ENCODE measurements at places on chromosomes 2 and 18.
A peak's percentile ranks its signal among the peaks of the same experiment; 100 is the strongest.

GRCh38 chr18:9796935-9797549 is 88.7 kb upstream of the TXNDC2 start:
- no peaks in the 10 kb centered on the region for H3K36me3 ChIP-seq
- H3K27ac ChIP-seq = no peak overlapping the region
- no peaks in the 10 kb centered on the region for H3K27me3 ChIP-seq
- no peak for DNase-seq

DNA sequence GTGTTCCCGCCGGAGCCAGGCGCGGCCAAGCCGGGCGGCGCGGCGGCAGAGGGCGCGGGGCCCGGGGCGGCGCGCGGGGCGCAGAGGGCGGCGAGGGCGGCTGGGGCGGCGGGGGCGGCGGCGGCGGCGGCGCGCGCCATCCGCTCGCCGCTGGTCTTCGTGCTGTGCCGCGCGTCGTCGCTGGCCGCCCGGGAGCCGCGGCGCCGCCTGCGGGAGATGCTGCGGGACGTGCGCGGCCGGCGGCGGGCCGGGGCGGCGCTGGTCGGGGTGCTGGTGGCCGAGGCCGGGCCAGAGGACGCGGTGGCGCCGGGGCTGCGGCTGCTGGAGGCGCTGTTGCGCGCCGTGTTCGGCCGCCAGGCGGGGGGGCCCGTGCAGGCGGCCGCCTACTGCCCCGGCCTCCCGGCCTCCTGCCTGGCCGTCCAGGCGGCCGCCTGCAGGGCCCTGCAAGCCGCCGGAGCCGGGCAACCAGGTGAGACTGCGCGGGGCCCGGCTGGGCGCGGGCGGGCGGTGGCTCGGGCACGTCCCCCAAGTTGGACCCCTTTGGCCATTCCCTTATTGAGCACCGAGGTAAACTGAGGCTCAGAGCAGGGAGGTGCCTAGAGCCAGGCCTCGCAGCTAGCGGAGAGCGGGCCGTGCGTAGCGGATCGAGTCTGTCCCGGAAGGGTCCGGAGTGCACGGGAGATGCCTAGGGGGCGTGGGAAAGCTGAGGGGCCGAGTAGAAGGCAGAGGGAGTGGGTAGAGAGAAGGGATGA is 584 bp downstream of the C2orf72 start:
- peak overlapping the region; percentile 77 for H3K4me3 ChIP-seq
- no peaks in the 10 kb centered on the region for H3K36me3 ChIP-seq

GRCh38 chr2:75431763-75432162 is 129.0 kb downstream of the EVA1A start:
- no peak overlapping the region for H3K4me3 ChIP-seq
- H3K4me1 ChIP-seq = peaks cover 48% of the 10 kb centered on the region
- no peak overlapping the region for H3K27ac ChIP-seq
- DNase-seq = no peak

- DNase-seq = no peak
- no peaks in the 10 kb centered on the region for H3K27me3 ChIP-seq
- H3K36me3 ChIP-seq = no peaks in the 10 kb centered on the region
- no peak overlapping the region for H3K4me3 ChIP-seq
- H3K4me1 ChIP-seq = peaks cover 19% of the 10 kb centered on the region
Measured at GRCh38 chr18:1213126-1213525, 308.5 kb downstream of the ADCYAP1 start.

GRCh38 chr18:13610555-13611141 is 115.7 kb downstream of the FAM210A start:
- DNase-seq = no peak

- H3K4me1 ChIP-seq = peaks cover 16% of the 10 kb centered on the region
- H3K27me3 ChIP-seq = no peaks in the 10 kb centered on the region
- peak; percentile 32 for DNase-seq
- H3K27ac ChIP-seq = no peak overlapping the region
Measured at GRCh38 chr2:158191076-158191895, 89.6 kb downstream of the UPP2 start.

GRCh38 chr2:102489646-102490045 is 16.6 kb downstream of the SLC9A4 start:
- H3K27me3 ChIP-seq = no peaks in the 10 kb centered on the region
- H3K36me3 ChIP-seq = no peaks in the 10 kb centered on the region
- DNase-seq = peak; percentile 16
- no peak overlapping the region for H3K4me3 ChIP-seq
- no peak overlapping the region for H3K27ac ChIP-seq

GRCh38 chr2:121205321-121205942 is 79.6 kb downstream of the TFCP2L1 start:
- H3K36me3 ChIP-seq = no peaks in the 10 kb centered on the region
- no peaks in the 10 kb centered on the region for H3K27me3 ChIP-seq
- no peak for DNase-seq
- H3K27ac ChIP-seq = no peak overlapping the region

- no peak overlapping the region for H3K4me3 ChIP-seq
- DNase-seq = no peak
- H3K27me3 ChIP-seq = no peaks in the 10 kb centered on the region
Measured at GRCh38 chr2:188187726-188188125, 103.9 kb upstream of the GULP1 start.

GRCh38 chr2:50752237-50752636 is 279.7 kb downstream of the NRXN1 start:
- H3K4me1 ChIP-seq = no peaks in the 10 kb centered on the region
- no peak overlapping the region for H3K27ac ChIP-seq
- no peak for DNase-seq
- no peak overlapping the region for H3K4me3 ChIP-seq

GRCh38 chr2:197184959-197185586 is 125.5 kb downstream of the ANKRD44 start:
- no peaks in the 10 kb centered on the region for H3K36me3 ChIP-seq
- H3K4me1 ChIP-seq = no peaks in the 10 kb centered on the region
- no peaks in the 10 kb centered on the region for H3K27me3 ChIP-seq
- DNase-seq = no peak

DNA sequence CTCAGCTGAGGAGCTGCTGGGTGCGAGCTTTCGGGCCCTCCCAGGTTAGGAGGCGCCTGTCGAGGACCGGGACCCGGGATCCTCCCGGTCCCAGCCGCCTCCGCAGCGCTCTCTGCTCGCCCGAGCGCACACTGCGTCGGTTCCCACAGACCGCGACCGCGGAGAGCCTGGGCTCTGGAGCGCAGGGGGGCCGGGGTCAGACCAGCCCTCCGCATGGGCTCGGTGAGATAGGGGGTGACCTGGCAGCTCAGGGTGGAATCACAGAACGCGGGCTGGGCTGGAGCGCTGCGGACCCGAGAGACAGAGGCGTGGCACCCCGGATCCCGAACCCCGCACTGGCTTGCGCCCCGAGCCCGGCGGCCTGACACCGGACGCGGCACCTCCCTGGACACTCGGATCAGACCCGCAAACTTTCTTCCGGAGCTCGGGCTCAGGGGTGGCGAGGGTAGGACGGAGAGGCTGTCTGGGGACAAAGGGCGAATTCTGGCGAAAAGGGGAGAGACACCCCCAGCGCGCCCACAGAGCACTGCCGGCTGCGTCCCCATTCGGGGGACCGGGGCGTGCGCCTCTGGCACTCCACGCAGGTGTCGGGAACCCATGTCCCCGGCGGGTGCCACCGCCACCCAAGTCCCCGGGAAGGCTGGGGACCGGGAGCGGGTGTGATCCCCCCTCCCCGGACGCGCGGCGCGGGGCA is 612 bp downstream of the DIPK1C start:
- H3K36me3 ChIP-seq = no peaks in the 10 kb centered on the region
- no peak overlapping the region for H3K27ac ChIP-seq
- H3K27me3 ChIP-seq = peaks cover 60% of the 10 kb centered on the region
- peak; percentile 54 for DNase-seq
- H3K4me1 ChIP-seq = peaks cover 5% of the 10 kb centered on the region
- H3K4me3 ChIP-seq = peak overlapping the region; percentile 77

- H3K4me1 ChIP-seq = peaks cover 11% of the 10 kb centered on the region
- H3K27ac ChIP-seq = peak overlapping the region; percentile 91
- 0 out of 2 replicates have a peak overlapping the region, but pooled peaks have one; percentile 8 for H3K4me3 ChIP-seq
- peak; percentile 88 for DNase-seq
- no peaks in the 10 kb centered on the region for H3K36me3 ChIP-seq
Measured at GRCh38 chr2:61582165-61582564, 44.0 kb upstream of the XPO1 start.

DNA sequence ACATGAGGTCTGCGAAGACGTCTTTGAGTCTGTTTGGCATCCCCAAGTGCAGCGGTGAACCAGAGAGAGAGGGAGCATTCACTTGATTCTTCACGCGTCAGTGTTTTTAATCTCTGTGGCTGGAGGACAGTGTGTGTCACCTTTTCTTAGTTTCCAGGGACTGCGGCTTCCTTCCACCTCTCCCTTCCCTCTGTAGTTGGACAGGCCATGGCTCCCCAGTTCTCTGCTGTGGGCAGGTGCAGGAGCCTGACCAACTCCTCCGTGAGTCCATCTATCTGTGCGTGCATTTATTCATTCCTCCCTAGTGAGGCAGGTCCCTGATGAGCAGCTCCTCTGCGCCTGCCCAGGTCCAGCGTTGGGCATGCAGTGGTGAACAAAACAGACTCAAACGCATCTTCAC is 42.9 kb downstream of the AGAP1 start:
- no peaks in the 10 kb centered on the region for H3K36me3 ChIP-seq
- H3K27ac ChIP-seq = no peak overlapping the region
- H3K4me1 ChIP-seq = peaks cover 7% of the 10 kb centered on the region
- no peak for DNase-seq
- no peak overlapping the region for H3K4me3 ChIP-seq

- peak overlapping the region; percentile 42 for H3K27ac ChIP-seq
- H3K4me3 ChIP-seq = no peak overlapping the region
- peaks cover 83% of the 10 kb centered on the region for H3K4me1 ChIP-seq
- H3K27me3 ChIP-seq = no peaks in the 10 kb centered on the region
- DNase-seq = no peak
Measured at GRCh38 chr2:36379710-36380448, 24.3 kb downstream of the CRIM1 start.

- no peak overlapping the region for H3K4me3 ChIP-seq
- DNase-seq = no peak
- H3K4me1 ChIP-seq = peaks cover 18% of the 10 kb centered on the region
Measured at GRCh38 chr2:24336811-24337210, 23.5 kb downstream of the ITSN2 start.

- no peaks in the 10 kb centered on the region for H3K36me3 ChIP-seq
- no peak overlapping the region for H3K4me3 ChIP-seq
- DNase-seq = peak; percentile 46
- H3K27me3 ChIP-seq = no peaks in the 10 kb centered on the region
- H3K4me1 ChIP-seq = no peaks in the 10 kb centered on the region
Measured at GRCh38 chr18:79200546-79201268, 131.5 kb downstream of the ATP9B start.

GRCh38 chr2:23926290-23926749 is 603 bp downstream of the ATAD2B start:
- DNase-seq = peak; percentile 65
- H3K27ac ChIP-seq = peak overlapping the region; percentile 87
- peak overlapping the region; percentile 94 for H3K4me3 ChIP-seq
- H3K4me1 ChIP-seq = peaks cover 8% of the 10 kb centered on the region

- peaks cover 3% of the 10 kb centered on the region for H3K36me3 ChIP-seq
- peaks cover 27% of the 10 kb centered on the region for H3K4me1 ChIP-seq
- no peak overlapping the region for H3K27ac ChIP-seq
- no peak for DNase-seq
- peaks cover 24% of the 10 kb centered on the region for H3K27me3 ChIP-seq
- peak overlapping the region; percentile 91 for H3K4me3 ChIP-seq
Measured at GRCh38 chr2:37324536-37324785, 172 bp downstream of the PRKD3 start.

DNA sequence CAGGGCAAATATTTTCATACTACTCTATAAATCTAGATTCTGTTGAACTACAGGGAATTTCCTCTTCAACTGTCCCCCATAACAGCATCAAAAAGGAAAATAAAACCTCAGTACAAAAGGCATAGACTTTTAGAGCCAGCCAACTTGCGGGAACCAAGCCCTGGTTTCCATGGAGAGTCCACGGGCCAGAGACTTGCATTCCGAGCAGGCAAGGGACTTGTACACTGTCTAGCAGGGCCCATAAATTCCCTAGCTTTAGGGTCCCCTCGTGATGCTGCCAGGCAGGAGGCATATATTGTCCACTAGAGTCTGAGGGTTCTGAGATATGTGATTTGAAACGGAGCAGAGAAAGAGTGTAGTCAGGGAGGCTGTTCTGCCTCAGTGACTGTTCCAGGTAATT is 153.1 kb upstream of the SLC14A2 start:
- no peak for DNase-seq
- no peak overlapping the region for H3K4me3 ChIP-seq
- H3K4me1 ChIP-seq = no peaks in the 10 kb centered on the region

DNA sequence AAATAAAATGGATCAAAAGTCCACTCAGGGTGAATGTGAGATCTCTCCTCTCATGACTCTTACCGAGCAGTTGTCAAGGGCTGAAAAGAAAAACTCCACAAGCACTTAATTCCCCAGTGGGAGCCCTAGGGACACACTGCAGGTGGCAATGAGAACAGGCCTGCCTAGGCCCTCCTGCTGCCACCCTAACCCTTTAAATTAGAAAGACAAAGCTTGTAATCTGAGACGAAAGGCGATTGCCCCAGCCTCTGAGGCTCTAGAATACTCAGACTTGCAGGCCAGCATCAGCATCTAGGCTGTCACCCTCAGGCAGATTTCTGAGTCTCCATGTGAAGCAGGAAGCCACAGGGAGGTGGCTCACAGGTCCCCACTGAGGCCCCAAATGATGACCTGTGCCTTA is 457.0 kb upstream of the MYT1L start:
- peak overlapping the region; percentile 87 for H3K27ac ChIP-seq
- peak; percentile 89 for DNase-seq
- no peak overlapping the region for H3K4me3 ChIP-seq
- no peaks in the 10 kb centered on the region for H3K27me3 ChIP-seq
- H3K4me1 ChIP-seq = peaks cover 17% of the 10 kb centered on the region

DNA sequence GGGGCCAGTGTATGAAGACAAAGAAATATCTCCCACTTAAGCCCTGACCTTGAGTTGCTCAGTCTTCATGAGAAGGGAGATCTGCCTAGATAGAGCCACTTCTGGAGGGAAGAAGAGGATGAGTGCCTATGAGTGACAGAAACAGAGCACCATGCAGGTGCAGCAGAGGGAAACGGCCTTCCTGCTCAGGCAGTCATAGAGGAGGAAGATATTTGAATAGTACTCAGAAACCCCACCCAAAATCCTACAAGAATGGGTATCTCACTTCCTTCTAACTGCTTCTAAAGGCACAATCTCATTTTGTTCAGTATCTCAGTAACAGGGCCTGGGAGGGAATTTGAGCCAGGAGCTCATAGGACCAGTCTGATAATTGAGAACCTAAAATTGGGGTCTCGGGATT is 339.3 kb downstream of the ALK start:
- no peaks in the 10 kb centered on the region for H3K36me3 ChIP-seq
- no peak overlapping the region for H3K27ac ChIP-seq
- no peaks in the 10 kb centered on the region for H3K27me3 ChIP-seq
- no peak for DNase-seq

GRCh38 chr2:238506371-238507068 is 79.8 kb downstream of the ASB1 start:
- no peaks in the 10 kb centered on the region for H3K36me3 ChIP-seq
- H3K4me1 ChIP-seq = peaks cover 11% of the 10 kb centered on the region
- H3K27me3 ChIP-seq = no peaks in the 10 kb centered on the region
- no peak overlapping the region for H3K4me3 ChIP-seq

- H3K4me1 ChIP-seq = 0 out of 2 replicates have a peak, but pooled peaks cover 4% of the 10 kb centered on the region
- H3K27me3 ChIP-seq = no peaks in the 10 kb centered on the region
Measured at GRCh38 chr2:203646961-203647360, 59.5 kb upstream of the CD28 start.

- no peaks in the 10 kb centered on the region for H3K36me3 ChIP-seq
- H3K4me3 ChIP-seq = no peak overlapping the region
- H3K27ac ChIP-seq = peak overlapping the region; percentile 1
- no peak for DNase-seq
- H3K4me1 ChIP-seq = peaks cover 41% of the 10 kb centered on the region
- no peaks in the 10 kb centered on the region for H3K27me3 ChIP-seq
Measured at GRCh38 chr2:189165656-189166380, 13.7 kb downstream of the COL5A2 start.
